ENCODE measurements at places on chromosomes 1 and 21.
A peak's percentile ranks its signal among the peaks of the same experiment; 100 is the strongest.

- no peak for DNase-seq
Observed at GRCh38 chr1:110967256-110967655, 3.5 kb upstream of the LRIF1 start.

GRCh38 chr1:84692391-84692790 lies 2.1 kb upstream of the SSX2IP start:
- no peak for DNase-seq

DNA sequence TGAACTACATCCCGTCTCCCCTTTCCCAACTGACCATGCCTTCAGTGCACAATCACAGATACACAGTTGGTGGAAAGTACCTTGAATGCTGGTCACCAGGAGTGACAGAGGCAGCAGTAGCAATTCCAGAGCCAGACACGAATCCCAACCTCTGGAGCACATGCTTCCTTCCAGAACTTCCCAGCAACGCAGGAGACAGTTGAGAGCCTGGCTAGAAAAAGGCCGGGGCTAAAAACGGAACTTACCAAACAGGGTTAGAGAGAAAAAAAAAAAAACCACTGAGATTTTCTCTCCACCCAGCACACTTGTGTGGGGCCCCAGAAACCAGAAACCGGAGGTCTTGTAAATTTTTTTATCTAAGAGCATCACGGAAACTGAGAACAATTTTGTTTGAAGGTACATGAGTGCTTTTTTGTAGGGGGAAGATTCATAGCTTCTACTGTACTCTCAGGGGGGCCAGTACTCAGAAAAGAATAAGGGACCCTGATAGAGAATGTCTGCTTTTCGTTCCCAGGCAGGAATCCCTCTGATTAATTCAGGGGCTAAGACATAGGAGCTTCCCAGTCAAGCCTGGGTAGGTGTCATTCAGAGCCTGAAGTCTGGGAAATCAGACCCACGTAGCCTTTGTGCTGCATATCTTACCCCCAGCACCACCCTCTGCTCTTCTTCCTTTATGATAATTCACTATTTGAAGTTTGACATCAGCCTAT lies at the start of gene CD48:
Gene CD48, minus strand, starts transcription at position 221 of the 710 bp plus-strand sequence. Its CDS starts 59 bp downstream, at position 162.
- DNase-seq = no peak

DNA sequence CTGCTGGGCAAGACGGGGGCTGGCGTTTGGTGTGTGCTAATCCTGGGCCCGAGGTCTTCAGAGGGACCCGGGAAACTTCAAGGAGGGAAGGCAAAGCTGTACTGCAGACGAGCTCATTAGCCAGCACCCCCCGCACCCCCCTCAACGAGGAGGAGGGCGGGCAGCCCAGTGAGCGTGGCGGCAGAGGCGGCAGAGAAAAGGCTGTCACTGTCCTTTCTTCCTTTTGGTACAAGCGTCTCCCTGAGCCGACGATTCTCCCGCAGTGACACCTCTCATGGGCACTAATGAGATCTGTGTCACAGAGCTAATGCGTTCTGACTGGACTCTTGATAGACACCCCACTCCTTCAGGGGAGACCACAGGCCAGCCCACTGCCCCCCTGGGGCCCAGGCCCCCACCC lies 29.5 kb downstream of the DMAP1 start:
- DNase-seq = no peak

GRCh38 chr1:223776075-223776814 lies 63.9 kb downstream of the CAPN2 start:
- no peak for DNase-seq

GRCh38 chr1:203354246-203354645 lies 3.3 kb upstream of the FMOD start:
- DNase-seq = no peak

DNA sequence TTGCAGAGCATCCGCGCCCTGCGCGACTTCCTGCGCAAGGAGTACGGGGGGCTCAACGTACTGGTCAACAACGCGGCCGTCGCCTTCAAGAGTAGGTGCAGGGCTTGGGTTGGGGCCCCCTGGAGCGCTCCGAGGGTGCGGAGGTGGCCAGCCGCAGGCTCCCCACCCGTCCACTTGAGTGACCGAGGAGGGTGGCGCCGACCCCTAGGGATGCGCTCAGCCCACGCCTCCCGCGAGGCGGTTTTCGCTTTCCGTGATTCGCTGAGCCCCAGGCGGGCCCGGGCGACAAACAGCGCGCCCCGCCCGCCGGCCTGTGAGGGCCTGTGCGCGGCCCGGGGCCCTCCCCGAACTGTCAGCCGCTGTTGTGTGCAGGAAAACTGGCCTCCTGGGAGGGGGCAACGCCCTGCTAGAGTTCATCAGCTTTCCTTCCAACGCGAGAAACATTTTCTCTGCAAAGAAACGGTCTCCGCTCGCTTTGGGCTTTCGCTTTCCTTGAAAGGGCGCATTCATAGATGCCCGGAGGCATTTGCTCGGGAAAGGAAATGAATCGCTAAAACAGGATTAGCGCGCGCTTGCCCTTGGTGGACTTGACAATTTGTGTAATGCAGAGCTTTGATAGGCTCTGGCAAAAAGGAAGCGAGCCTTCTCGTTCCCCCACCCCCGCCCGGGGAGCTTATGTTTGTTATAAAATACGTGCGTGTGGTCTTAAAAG lies 668 bp downstream of the CBR3 start:
- DNase-seq = peak; percentile 77

- DNase-seq = no peak
Observed at GRCh38 chr1:154493276-154493675, 8.7 kb upstream of the TDRD10 start.

DNA sequence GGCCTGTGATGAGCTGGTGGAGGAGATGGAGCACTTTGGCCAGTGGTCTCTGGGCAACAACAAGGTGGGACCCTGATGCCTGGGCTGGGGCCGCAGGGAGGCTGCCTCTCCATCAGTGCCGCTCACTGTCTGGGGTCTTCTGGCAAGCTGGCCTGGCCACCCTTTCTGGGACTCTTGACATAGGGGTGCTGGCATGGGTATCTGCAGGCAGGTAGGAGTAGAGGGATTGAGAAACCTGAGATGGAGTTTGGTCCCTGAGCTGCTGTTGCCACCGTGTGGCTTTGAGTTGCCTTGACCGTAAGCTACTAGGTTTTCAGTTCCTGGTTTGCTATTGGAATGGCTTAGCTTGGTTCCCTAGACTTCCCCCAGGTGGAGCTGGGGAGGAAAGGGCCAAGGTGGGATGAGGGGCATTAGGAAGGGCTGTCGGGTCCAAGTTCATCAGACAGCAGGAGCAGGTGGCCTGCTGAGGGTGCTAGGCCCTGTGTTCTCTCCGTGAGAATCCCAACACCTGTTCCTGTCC lies 13.2 kb upstream of the MFN2 start:
- peak; percentile 67 for DNase-seq

GRCh38 chr21:19026911-19027310 lies 623.3 kb upstream of the TMPRSS15 start:
- DNase-seq = no peak

- no peak for DNase-seq
Observed at GRCh38 chr1:113874012-113874879, 2.7 kb upstream of the PTPN22 start.

- DNase-seq = no peak
Observed at GRCh38 chr1:230494026-230494425, 67.9 kb upstream of the PGBD5 start.

GRCh38 chr21:42636520-42637266 lies 16.7 kb upstream of the PDE9A start:
- DNase-seq = no peak

- DNase-seq = peak; percentile 2
Observed at GRCh38 chr1:181676269-181676668, 193.0 kb downstream of the CACNA1E start.

All from SHP77 (cell line).